ENCODE measurements at places on chromosomes 7 and 10. TPM values are rescaled to one million over a fixed set of nuclear protein-coding genes. Genes with fewer than 3 reads are reported as not detected.

DNA sequence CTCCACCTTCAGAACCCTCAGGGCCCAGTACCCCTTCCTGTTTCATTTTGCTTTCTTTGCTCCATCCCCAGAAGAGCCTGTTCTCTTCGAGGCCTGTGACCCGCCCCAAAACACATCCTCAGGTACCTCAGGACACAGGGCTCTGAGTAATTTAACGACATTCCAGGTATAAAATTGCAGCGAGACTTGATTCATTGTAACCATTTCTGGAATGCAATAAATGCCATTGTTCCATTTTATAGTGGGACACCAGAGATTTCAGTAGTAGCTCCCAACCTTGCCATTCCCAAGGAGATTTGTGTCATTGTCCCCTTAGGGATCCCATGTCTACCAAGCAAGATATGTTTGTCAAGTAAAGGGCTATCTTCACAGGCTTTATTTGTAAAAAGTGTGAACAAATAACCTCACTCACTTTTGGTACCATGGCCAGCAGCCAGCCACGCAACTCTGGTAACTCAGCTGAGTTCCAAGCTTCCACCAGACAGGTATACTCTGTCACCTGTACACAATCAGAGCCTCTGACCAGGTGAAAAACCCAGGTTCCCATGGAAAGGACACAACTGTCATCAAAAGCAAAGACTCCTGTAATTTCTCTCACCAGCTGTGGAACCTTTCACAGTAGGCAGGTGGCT lies 441.3 kb downstream of the PLXNA4 start:
- no peak for DNase-seq

DNA sequence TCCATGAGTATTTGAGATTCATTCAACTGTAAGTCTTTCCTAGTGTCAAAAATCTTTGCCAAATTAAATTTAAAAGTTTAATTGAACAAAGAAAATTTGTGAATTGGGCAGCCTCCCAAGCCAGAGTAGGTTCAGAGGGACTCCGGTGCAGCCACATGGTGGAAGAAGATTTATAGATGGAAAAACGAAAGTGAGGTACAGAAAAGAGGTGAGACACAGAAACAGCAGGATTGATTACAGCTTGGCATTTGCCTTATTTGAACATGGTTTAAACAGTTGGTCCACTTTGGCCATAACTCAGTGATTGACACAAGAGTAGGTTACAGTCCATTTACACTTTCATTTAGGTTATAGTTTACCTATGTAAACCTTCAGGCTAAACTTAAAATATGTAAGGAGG lies 465.8 kb downstream of the ARL4A start:
- DNase-seq: no peak

GRCh38 chr10:70147259-70147625 lies 742 bp upstream of the TYSND1 start:
- no peak for DNase-seq

DNA sequence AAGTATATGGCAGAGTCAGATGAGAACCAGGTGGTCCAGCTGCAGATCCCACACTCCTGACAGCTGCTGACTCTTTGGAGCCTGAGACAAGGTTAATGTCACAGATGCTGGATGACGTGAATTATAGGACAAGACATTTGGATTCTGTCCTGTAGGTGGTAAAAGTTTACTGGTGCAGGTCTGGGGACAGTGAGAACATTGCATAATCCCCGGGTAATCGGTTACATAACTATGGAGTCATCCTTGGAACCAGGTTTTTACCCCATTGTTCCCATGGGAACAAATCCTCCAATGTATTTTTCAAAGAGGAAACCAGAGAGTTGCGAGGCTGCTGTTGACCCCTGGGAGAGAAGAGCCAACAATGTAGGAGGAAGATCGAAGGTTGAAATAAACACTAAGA lies 27.5 kb upstream of the ZCCHC24 start:
- DNase-seq: no peak

DNA sequence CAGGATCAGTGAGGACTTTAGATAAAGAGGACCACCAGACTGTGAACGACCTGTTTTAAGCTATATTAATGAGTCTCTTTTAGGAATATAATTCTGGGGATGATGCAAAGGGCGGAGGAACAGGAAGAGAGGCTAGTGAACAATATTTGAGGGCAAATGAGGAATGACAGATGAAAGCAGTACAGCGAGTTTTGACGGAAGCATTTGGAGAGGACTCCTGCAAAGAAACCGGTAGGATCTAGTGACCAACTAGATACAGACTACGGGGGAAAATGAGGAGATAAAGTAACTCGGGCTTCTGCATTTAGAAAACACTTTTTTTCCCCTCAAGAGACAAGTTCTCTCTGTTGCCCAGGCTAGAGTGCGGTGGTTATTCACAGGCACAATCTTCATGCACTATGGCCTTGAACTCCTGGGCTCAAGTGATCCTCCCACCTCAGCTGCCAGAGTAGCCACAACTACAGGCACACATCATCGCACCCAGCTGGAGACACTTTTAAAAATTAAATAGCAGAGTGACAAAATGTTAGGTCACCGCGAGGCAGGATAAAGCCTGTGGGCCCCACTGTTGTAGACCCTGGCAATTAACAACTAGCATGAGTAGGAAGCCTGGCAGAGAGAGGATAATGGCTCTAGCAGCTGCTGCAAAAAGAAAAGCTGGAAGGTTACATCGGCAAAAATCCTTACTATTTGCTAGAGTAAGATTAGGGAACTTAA lies 143.2 kb downstream of the SRPK2 start:
- no peak for DNase-seq

GRCh38 chr7:82330706-82331215 lies 112.8 kb downstream of the CACNA2D1 start:
- DNase-seq: no peak

- no peak for DNase-seq
These were observed 180.0 kb upstream of the INHBA start for GRCh38 chr7:41882745-41883420.

MORN4 gene
- total RNA-seq: 1.3 TPM

IFIT1B gene
- total RNA-seq: not detected

FASTK gene
- total RNA-seq: 82.0 TPM

SLC13A1 gene
- total RNA-seq: not detected
